ENCODE measurements at places on chromosomes 5 and 9.

DNA sequence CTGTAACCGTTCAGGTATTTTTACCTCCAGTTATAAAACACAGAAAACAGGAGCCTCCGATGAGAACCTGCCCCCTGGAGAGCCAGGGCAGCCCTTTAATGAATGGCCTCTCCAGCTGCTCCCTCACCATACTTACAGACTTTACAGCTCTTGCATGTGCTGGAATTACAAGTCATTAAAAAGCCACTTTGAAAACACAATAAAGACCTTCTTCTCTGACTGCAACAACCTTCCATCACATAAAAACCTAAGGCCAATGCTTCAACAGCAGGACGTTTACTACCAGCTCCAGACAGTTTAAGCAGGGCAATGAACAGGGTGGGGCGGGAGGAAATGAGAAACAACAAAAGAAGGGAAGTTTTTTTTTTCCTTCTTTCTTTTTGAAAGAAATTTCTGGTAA lies 213.8 kb downstream of the MLLT3 start:
- no peak for DNase-seq

GRCh38 chr9:133781828-133782135 lies 43.6 kb upstream of the SARDH start:
- DNase-seq, result no peak

GRCh38 chr9:109861499-109861898 lies 81.5 kb downstream of the PALM2AKAP2 start:
- no peak for DNase-seq

GRCh38 chr5:154359221-154359573 lies 86.6 kb upstream of the SAP30L start:
- no peak for DNase-seq

DNA sequence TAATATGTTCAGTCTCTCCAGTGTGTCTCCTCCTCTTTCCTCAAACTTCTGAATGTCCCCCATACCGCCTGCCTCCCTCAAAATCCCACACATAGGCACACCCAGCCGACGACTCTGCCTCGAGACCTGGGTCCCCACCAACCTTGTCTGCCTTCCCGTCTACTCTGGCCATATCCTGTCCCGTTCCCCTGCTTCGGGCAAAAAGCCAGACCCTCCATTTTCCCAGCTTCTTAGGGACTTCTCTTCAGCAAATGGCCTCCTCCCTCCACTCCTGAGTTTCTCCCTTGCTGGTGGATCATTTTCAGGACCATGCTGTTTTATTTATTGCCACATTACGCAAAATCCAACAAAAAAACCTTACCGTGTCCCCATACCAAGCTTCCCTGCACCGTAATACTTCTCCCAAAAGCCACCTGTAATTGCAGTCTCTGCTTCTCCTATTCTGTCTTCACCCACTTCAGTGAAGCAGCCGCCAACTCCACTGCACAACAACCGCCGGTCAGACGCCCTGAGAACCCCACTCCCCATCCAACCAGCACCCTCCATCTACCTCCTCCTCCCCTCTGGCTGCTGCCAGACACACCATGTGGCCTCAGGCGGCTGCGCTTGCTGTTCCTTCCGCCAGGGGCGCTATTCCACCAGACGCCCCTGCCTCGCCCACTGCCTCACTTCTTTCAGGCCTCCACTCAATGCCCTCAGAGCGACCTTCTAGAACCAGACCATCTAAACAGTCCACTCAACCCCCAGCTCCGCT lies 117.0 kb downstream of the TRPM6 start:
- DNase-seq, result no peak

DNA sequence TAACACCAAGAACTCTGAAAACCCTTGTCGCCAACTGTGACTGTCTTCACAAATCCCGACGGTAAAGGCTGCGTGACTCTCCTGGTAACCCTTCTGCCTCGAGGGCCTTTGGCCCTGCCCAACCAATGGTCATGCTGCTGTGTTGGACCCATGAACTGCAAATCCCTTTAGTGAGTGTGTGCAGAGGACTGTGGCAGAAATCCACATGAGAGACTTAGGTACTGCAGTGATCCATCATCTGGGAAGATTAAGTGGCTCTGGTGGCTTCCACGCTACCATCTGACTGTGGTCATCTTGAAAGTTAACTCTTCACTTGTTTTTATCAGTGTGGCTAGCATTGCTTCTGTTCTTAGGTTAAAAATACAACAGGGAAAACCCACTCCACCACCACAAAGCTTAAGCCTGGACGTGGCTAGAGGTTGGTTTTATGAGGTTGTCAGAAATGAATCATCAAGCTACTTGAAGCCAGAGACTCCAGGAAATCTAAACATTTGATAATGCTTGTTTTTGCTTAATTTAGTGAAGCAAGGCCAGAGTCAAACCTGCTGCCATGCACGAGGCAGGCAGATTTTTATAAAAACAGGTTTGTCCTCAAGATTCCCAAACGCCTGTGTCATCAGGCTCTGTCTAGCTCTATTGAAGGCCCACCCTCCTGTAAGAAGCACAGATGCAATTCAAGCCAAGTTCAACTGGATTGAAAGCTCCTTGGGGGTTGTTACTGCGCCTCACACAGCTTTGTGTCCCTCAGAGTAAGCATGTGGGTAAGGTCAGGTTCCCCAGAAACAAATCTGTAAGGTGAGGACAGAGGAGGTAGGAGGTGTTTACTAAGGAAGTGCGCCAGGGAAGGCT lies 52.7 kb upstream of the ERCC6L2 start:
- peak; percentile 8 for DNase-seq

DNA sequence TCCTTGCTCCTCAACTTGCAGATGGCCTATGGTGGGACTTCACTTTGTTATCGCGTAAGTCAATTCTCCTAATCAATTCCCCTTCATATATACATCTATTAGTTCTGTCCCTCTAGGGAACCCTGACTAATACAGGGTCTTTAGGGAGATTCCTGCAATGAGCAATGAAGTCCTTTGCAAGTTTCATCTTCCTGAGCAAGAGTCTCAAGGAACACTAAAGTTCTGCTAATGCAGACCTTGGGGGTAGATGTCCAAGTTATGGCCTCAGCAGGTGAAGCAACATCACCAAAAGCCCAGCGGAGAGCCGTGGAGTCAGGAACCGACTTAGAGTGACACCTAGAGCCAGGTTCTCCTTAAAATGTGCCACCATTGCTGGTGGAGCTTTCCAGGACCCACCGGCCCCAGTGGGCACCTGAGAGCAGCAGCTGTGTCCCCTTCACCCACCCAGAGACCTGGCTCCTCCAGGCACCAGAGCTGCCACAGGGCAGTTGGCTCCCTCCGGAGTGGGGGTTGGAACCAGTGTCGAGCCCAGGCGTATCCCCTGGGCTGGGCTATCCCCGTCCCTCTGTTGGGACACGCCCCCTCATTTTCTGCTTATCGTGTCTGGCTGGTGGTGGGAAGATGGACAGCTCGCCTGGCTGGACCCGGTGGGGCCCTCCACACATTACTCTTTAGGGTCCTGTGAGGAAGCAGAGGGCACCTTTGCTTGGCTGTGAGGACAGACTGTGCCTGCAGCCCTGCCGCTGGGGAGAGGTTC lies 10.9 kb upstream of the FCN1 start:
- no peak for DNase-seq

- DNase-seq, result no peak
Measured at GRCh38 chr5:115069087-115069968, 100.4 kb downstream of the TRIM36 start.
